ENCODE measurements at places on chromosomes 6 and 20.

DNA sequence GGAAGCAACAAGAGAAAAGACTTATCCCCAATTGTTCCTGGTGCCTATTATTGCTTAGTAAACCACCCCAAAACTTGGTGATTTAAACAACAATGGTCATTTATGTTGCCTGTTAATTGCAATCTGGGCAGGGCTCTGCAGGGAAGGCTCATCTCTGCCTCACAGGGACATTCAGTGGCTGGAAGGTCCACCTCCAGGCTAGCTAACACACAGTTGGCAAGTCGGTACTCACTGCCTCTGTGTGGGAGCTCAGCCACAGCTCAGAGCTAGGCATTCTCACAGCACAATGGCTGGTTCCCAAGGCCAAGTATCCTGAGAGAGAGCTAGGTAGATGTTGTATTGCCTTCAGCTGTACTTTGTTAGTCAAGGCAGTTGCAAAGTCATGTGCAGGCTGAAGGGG lies 18.5 kb upstream of the GMDS start:
- DNase-seq = no peak
- H3K4me3 ChIP-seq = no peak overlapping the region
- H3K36me3 ChIP-seq = peaks cover 13% of the 10 kb centered on the region

DNA sequence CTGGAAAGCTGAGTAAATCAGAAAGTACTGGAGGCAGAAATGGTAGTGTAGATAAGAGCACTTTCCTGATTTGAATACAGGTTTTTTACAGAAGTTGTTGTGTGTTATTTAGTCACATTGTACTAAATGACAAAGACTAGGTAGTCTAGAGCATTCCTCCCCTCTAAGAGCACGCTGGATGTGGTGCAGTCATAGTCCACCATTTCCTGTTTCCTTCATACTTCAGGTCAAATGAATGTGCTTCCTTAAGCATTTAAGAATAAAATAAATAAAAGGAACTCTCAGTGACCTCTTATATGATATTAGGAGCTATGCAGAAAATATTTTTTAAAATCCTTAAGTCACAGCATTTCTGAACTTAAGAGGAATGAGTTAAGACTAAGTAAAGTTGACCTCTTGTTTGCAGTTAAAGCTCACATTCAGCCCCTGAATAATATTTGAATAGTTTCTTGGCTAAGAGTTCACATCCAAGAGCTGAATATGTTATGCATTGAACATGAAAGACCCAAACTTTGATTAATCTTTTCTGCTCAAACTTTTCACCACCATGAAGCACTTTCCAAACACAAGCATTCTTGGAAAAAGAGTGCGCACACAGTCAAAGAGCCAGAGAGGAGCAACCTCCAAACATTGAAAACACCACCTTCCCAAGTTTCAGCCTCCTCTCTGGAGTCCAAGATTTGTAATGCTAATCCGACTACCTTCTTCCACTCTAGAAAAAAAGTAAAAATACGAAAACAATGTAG lies 53.4 kb upstream of the TMEM30A start:
- no peaks in the 10 kb centered on the region for H3K36me3 ChIP-seq
- peaks cover 15% of the 10 kb centered on the region for H3K27me3 ChIP-seq
- no peak overlapping the region for H3K4me3 ChIP-seq
- no peak overlapping the region for H3K27ac ChIP-seq
- no peak for DNase-seq

- no peaks in the 10 kb centered on the region for H3K27me3 ChIP-seq
- H3K4me1 ChIP-seq = no peaks in the 10 kb centered on the region
- H3K4me3 ChIP-seq = no peak overlapping the region
- peaks cover 38% of the 10 kb centered on the region for H3K36me3 ChIP-seq
- no peak for DNase-seq
These were observed 101.9 kb downstream of the MTHFD1L start for GRCh38 chr6:150967381-150967780.

DNA sequence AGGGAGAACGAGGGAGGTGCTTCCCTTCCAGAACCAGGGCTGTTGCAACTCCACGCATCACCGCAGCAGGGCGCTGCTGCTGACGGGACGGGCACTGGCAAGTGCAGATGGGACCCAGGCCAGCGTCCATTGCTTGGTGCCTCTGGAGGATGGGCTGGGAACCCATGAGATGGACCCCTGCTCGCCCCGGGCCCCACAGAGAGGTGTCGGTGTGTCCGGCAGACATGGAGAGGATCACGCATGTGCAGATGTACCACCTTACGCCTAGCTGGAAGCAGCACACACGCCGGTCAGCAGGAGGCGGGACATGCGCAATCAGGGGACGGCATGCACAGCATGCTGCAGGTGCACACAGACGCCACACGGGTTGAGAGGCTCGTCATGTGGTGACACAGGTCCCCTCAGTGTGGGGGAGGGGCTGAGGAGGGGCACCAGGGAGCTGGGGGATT lies 5.7 kb downstream of the CABLES2 start:
- H3K27ac ChIP-seq = no peak overlapping the region
- no peak overlapping the region for H3K4me3 ChIP-seq
- no peak for DNase-seq
- H3K4me1 ChIP-seq = peaks cover 16% of the 10 kb centered on the region

DNA sequence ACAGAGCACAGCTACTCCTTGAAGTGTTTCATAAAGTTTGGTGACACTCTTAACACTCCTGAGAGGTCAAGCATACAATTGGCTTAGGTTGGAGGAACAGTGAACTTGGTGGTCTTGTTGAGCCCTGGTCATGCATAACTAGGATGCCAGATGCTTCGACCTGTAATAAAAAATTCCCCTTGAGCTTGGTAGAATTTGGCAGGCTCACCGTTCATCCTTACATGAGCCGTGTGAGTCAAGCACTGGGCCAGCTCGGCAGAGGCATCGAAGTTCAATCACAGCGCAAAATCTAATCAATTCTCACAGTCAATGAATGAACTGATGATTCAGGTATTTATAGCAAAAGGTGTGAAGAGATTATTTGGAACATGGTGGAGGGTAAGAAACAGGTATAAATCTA lies 33.7 kb downstream of the CYP24A1 start:
- no peaks in the 10 kb centered on the region for H3K36me3 ChIP-seq
- H3K27ac ChIP-seq = no peak overlapping the region
- peaks cover 2% of the 10 kb centered on the region for H3K27me3 ChIP-seq
- no peaks in the 10 kb centered on the region for H3K4me1 ChIP-seq
- no peak for DNase-seq
- no peak overlapping the region for H3K4me3 ChIP-seq

- no peak overlapping the region for H3K27ac ChIP-seq
- H3K4me3 ChIP-seq = no peak overlapping the region
- peaks cover 2% of the 10 kb centered on the region for H3K27me3 ChIP-seq
- no peaks in the 10 kb centered on the region for H3K36me3 ChIP-seq
- no peaks in the 10 kb centered on the region for H3K4me1 ChIP-seq
- DNase-seq = no peak
These were observed 67.8 kb upstream of the ANKEF1 start for GRCh38 chr20:9966966-9967365.

- no peak for DNase-seq
- H3K36me3 ChIP-seq = no peaks in the 10 kb centered on the region
- no peak overlapping the region for H3K4me3 ChIP-seq
- H3K4me1 ChIP-seq = no peaks in the 10 kb centered on the region
- H3K27ac ChIP-seq = no peak overlapping the region
- H3K27me3 ChIP-seq = no peaks in the 10 kb centered on the region
These were observed 65.3 kb upstream of the ID4 start for GRCh38 chr6:19771753-19772336.

GRCh38 chr6:89518352-89519055 lies 85.6 kb downstream of the ANKRD6 start:
- H3K4me3 ChIP-seq = no peak overlapping the region
- peaks cover 4% of the 10 kb centered on the region for H3K27me3 ChIP-seq
- no peak overlapping the region for H3K27ac ChIP-seq
- H3K36me3 ChIP-seq = no peaks in the 10 kb centered on the region
- H3K4me1 ChIP-seq = no peaks in the 10 kb centered on the region

GRCh38 chr20:61308477-61308774 lies 56.4 kb downstream of the CDH4 start:
- no peaks in the 10 kb centered on the region for H3K27me3 ChIP-seq
- no peak overlapping the region for H3K27ac ChIP-seq
- H3K4me1 ChIP-seq = no peaks in the 10 kb centered on the region
- DNase-seq = no peak
- no peaks in the 10 kb centered on the region for H3K36me3 ChIP-seq

DNA sequence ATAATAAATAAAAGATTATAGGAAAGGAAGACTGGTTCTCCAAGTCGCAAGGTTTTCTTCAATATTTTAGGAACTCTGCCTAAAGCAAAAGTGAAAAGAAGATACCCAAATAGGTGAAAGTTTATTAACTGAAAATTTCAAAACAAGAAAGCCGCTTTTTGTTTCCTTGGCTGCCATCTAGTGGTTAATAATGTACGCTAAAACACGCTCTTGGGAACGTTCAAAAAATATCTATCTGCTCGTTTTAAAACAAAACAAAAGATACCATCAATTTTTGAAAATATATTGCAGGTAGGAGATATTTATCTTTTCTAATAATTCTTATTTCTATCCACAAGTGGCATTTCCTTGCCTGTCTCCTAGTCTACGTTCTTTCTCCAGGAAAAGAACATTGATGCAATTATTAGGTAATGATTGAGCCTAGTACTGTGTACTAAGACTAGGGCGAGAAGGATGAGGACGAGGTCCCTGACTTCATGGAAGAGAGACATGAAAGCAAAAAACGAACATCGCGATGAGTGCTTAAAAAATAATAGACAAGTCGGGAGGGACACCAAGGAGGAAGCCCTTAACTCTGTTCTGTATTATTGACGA lies 97.2 kb downstream of the SPTLC3 start:
- no peaks in the 10 kb centered on the region for H3K4me1 ChIP-seq
- no peak overlapping the region for H3K4me3 ChIP-seq
- no peak overlapping the region for H3K27ac ChIP-seq
- no peak for DNase-seq

GRCh38 chr6:3882866-3883265 lies 33.7 kb downstream of the FAM50B start:
- no peak for DNase-seq
- no peaks in the 10 kb centered on the region for H3K27me3 ChIP-seq
- no peaks in the 10 kb centered on the region for H3K36me3 ChIP-seq
- H3K4me3 ChIP-seq = no peak overlapping the region
- H3K4me1 ChIP-seq = no peaks in the 10 kb centered on the region

Measured in activated CD8-positive, alpha-beta T cell treated with anti-CD3 and anti-CD28 coated beads, Interleukin-2, amount 10 ng/mL, durations not matched to agents 7 days and 5 days (primary cell).